ENCODE measurements at places on chromosomes 1 and 21.

- no peak for DNase-seq
Measured at GRCh38 chr21:46273341-46273740, 12.1 kb downstream of the MCM3AP start.

GRCh38 chr1:96357141-96357765 lies 364.3 kb upstream of the PTBP2 start:
- no peak for DNase-seq

DNA sequence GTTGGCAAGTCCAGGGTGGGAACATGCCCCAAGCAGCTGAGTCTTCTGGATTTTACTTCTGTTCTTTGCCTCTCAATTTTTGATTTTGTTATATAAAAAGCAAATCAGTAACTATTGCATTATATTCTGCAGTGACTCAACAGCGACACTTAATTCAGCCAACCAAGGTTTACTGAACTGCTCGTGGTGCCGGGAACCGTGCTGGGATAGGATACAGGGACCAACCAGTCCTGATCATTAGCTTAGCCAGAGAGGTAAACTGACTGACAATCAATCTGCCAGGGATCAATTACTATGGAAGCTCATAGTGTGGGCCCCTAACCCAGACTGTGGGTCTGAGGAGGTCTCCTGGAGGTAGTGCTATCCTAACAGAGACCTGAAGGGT lies 68.4 kb upstream of the ZNF281 start:
- DNase-seq, result no peak

GRCh38 chr1:156102633-156103511 lies 11.6 kb upstream of the LMNA start:
- peak; percentile 51 for DNase-seq

DNA sequence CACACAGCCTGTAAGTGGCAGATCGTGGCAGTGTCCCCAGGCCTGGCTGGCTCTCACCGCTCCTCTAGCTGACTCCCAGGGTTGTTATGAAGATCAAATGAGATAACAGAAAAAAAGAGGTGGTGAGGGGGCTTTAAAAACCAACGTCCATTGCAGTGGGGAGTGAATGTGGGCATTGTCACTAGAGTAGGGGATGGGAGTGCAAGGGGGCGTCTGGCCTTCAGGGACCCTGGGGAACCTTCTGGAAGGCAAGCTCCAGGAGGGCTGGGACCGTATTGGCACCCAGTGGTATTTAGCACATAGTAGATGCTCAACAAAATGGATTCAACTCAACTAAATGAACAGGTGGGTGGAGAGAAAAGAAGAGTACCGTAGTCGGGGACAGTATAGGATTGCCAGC lies 3.4 kb downstream of the PLA2G2D start:
- no peak for DNase-seq

- DNase-seq, result no peak
Measured at GRCh38 chr1:179803918-179804317, 60.8 kb downstream of the FAM163A start.

DNA sequence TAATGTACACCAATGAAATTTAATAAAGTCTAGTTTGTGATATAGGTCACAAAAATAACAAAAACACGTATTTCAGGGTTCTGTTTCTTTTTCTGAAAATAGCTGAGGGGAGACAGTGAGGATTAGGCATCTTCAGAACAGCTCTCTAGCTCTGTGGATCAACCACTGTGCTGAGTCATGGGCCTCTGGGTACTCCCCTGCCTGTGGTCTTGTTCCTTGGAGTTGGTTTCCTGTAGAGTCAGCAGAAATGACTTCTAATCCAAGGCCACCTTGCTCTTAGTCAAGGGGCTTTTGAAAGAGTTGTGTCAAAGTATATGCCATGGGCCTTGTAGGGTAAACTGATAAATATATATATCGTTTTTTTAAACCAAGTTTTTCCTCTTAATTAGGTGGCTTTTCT lies 141.8 kb upstream of the ZRANB2 start:
- DNase-seq, result peak; percentile 8

- DNase-seq, result peak; percentile 17
Measured at GRCh38 chr1:66769512-66770229, 17.4 kb downstream of the DYNLT5 start.

- DNase-seq, result peak; percentile 57
Measured at GRCh38 chr1:183227422-183228346, 41.6 kb downstream of the LAMC2 start.

DNA sequence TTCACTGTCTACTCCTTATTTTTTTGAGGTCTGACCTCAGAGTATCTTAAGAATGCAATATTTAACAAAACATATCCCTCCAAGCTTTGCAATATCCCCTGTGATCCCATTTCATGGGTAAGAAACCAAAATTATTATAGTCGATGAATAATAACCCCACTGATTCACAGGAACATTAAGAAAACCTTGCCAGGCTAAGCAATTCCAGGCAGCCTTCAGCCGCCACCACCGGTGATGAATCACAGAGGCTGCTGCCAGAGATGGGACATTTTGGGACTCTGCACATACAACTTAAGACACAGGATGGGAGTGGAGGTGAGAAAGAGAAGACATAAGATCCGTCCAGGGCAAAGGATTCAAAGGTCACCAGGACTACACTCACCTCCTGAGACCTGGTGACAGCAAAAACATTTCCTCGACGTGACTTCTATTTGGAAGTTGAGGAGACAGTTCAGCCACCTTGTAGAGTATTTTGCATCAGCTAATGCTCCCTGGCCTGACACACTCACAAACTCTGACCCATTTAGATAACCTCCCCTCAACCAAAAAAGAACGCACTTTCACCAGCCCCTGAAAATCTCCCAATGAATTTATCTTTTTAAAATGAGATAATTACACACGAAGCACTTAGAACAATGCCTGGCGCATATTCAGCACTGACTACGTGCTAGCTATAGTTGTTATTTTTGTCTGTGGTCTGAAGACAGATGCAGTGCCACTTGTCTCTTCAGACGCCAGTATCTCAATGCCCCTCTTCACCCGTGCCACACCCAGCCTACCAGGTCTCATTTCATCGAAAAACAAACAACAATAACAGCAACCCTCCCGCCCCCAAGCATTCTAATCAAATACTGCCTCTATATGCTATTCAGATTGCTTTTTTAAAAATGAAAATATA lies 17.8 kb upstream of the OVAAL start:
- peak; percentile 72 for DNase-seq

GRCh38 chr1:3261007-3261968 lies 192.3 kb downstream of the PRDM16 start:
- DNase-seq, result no peak

- no peak for DNase-seq
Measured at GRCh38 chr1:29394521-29395225, 158.4 kb downstream of the PTPRU start.

- DNase-seq, result no peak
Measured at GRCh38 chr1:202709276-202710041, 795 bp downstream of the SYT2 start.

All from M059J (cell line).